ENCODE measurements at places on chromosomes 4 and X. TPM values are rescaled to one million over a fixed set of nuclear protein-coding genes. Genes with fewer than 3 reads are reported as not detected.
A peak's percentile ranks its signal among the peaks of the same experiment; 100 is the strongest.

GRCh38 chr4:115834441-115834840, 721.0 kb upstream of the NDST4 start:
- no peaks in the 10 kb centered on the region for H3K27me3 ChIP-seq
- DNase-seq, result no peak
- no peaks in the 10 kb centered on the region for H3K4me1 ChIP-seq
- H3K27ac ChIP-seq, result no peak overlapping the region

DNA sequence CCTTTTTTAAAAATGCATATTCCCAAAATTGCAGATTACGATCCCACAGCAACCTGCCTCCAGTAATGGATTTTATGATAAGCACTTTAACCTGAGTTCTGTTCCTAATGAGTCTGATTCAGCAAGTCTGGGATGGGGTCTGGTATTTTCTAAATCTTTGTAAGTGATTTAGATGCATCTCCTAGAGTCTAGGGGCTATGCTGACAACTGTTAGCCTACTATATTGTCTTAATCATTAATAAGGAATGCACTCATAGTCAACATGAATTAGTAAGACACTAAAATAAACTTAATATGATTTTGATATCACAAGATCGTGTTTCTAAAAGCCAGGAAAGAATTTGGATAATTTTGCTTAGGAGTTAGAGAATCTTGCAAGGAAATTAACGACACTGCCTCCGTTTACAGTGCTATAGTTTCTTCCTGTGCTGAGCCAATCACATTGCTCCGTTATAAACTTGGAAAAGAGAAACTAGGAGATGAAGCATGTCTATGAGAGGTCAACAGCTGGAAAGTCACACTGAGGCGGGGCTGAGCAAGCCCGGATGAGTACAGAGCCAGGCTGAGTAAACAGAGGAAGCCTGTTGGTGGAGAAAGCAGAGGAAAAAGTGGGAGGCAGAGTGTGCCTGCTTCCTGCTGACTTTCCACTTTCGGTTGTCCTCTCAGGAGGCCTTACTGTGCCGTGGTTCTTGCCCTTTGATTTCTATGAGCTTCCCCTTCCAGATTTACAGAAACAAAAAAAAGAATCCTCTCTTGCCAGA, 5.4 kb downstream of the SCARB2 start:
- H3K4me3 ChIP-seq, result peak overlapping the region; percentile 23
- H3K27me3 ChIP-seq, result no peaks in the 10 kb centered on the region
- H3K4me1 ChIP-seq, result peaks cover 92% of the 10 kb centered on the region
- H3K27ac ChIP-seq, result peak overlapping the region; percentile 99
- peak; percentile 94 for DNase-seq
- H3K36me3 ChIP-seq, result no peaks in the 10 kb centered on the region

DNA sequence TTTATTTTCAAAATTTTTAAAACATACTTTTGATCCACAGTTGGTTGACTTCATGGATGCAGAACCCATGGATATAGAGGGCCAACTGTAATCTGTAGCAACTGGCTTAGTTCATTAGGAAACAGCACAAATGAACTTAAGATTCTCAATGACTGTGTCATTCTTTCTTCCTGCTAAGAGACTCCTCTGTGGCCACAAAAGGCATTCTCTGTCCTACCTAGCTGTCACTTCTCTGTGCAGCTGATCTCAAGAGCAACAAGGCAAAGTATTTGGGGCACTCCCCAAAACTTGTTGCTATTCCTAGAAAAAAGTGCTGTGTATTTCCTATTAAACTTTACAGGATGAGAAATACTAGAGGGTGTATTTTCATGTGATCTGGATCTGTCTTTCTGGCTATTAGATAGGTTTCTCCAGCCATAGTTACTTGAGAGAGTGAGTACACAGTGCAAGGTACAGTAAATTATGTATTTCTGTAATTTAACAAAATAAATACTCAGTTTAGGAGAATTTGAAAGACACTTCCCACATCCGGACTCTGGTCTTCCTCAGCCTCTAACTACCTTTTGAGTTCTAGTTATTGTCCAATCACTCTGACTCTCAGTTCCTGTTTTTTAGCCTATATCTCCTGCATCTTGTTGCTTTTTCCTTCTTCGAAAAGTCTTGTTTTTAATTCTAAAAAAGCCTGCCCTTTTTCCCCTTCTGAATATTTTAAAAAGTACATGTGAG, 21.8 kb downstream of the TLR2 start:
- no peak overlapping the region for H3K4me3 ChIP-seq
- H3K36me3 ChIP-seq, result no peaks in the 10 kb centered on the region
- H3K27me3 ChIP-seq, result no peaks in the 10 kb centered on the region
- H3K27ac ChIP-seq, result no peak overlapping the region
- no peaks in the 10 kb centered on the region for H3K4me1 ChIP-seq

DNA sequence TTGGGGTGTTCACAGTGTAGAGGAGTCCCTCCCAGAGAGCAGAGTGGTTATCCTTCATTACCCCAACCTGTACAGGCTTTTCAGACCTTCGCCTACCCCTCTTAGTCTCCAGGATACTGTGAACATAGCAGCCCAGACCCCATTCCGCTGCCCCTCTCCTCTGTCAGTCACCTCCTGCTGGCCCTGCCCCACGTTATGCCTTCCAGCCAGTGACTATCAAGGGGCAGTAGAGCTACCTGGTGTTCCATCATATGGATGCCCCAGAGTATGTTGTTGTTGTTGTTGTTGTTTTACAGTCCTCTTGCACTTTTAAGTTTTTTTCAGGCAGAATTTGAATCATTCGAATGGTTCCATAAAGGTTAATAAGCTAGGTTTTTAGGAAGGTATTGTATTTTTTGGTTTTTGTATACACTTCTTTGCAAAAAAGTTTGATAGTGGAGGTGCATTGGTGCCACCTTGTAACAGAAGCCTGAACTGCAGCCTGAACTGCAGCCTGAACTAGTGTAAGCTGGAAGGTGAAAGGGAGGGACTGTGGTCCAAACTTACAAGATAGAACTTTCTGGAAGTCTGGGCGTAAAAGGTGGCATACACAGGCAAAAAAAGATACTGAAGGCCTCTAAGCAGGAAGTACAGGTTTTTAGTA, 101.4 kb upstream of the RAB40AL start:
- DNase-seq, result no peak
- no peaks in the 10 kb centered on the region for H3K27me3 ChIP-seq
- H3K4me1 ChIP-seq, result no peaks in the 10 kb centered on the region
- H3K36me3 ChIP-seq, result no peaks in the 10 kb centered on the region

- H3K36me3 ChIP-seq, result no peaks in the 10 kb centered on the region
- no peaks in the 10 kb centered on the region for H3K4me1 ChIP-seq
- H3K4me3 ChIP-seq, result no peak overlapping the region
- H3K27me3 ChIP-seq, result no peaks in the 10 kb centered on the region
- no peak overlapping the region for H3K27ac ChIP-seq
- no peak for DNase-seq
Measured at GRCh38 chr4:161356351-161356750, 807.4 kb downstream of the FSTL5 start.

- H3K36me3 ChIP-seq, result no peaks in the 10 kb centered on the region
- no peak overlapping the region for H3K27ac ChIP-seq
- peak overlapping the region; percentile 53 for H3K4me3 ChIP-seq
- H3K27me3 ChIP-seq, result no peaks in the 10 kb centered on the region
Measured at GRCh38 chr4:4386296-4386735, 586 bp upstream of the NSG1 start.

DNA sequence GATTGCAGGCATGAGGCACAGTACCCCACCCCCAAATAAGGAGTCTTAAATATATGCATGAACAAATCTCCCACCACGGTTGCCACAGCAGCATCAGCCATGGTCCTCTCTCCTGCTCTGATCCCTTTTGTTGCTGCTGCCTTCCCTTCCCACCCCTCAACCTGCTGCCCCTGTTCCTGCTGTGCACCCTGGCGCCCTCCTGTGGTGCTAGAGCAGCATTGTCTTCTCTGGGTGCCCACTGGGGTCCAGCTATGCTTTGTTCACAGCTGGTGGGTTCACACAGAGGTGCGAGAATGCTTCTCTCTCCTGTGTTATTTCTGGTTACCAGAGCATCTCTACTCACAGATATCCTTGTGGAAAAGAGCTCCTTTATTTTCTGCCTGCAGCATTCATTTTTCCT, 116.2 kb downstream of the GATB start:
- no peak for DNase-seq
- no peaks in the 10 kb centered on the region for H3K4me1 ChIP-seq
- H3K4me3 ChIP-seq, result no peak overlapping the region
- no peaks in the 10 kb centered on the region for H3K27me3 ChIP-seq

- no peaks in the 10 kb centered on the region for H3K4me1 ChIP-seq
- no peak for DNase-seq
- no peaks in the 10 kb centered on the region for H3K36me3 ChIP-seq
- peaks cover 10% of the 10 kb centered on the region for H3K27me3 ChIP-seq
- H3K4me3 ChIP-seq, result no peak overlapping the region
Measured at GRCh38 chr4:154503598-154503997, 12.0 kb upstream of the DCHS2 start.

Gene NKAP
- 5.3 TPM for total RNA-seq

Gene SYN1
- 0.66 TPM for total RNA-seq

Gene F8
- 21.7 TPM for total RNA-seq

Gene SLC10A4
- 0.66 TPM for total RNA-seq

Gene MAGEA4
- total RNA-seq, result not detected

All from esophagus muscularis mucosa (tissue), 4 donors.